ENCODE measurements at places on chromosomes 6 and 20. TPM values are rescaled to one million over a fixed set of nuclear protein-coding genes. Genes with fewer than 3 reads are reported as not detected.

DNA sequence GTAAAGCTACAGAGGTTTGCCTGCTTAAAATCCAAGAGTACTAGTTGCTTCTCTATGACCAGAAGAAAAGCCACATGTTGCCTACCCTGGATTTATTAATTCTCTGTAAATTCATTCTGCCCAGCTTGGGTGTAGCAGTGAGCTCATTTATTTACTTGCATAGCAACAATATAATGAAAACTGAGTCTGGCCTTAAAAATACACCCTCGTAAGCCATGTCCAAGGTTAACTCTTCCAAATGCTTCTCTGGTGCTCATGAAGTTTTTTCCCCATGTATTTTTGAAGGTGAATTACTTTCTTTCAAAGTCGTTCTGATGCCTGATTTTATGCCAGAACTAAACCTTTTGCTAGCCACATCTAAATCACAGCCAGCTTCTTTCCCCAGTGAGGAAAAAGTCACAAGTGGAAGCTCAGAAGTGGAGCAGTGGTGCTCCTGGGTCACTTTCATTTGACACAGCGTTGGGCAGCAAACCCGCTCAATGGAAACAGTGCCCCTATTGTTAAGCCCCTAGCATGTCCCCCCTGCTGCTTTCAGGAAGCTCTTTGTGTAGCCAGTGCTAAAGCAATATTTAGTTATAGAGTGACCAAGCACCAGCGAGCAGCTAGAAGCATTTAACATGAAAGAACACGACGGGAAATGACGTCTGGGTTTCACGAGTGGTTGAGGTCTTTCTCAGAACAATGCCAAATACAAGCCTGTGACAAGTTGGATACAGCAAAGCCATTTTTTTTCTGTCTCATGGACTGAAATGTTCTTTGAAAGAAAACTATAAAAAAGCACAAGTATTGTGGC lies 29.8 kb downstream of the NEDD9 start:
- DNase-seq = no peak

DNA sequence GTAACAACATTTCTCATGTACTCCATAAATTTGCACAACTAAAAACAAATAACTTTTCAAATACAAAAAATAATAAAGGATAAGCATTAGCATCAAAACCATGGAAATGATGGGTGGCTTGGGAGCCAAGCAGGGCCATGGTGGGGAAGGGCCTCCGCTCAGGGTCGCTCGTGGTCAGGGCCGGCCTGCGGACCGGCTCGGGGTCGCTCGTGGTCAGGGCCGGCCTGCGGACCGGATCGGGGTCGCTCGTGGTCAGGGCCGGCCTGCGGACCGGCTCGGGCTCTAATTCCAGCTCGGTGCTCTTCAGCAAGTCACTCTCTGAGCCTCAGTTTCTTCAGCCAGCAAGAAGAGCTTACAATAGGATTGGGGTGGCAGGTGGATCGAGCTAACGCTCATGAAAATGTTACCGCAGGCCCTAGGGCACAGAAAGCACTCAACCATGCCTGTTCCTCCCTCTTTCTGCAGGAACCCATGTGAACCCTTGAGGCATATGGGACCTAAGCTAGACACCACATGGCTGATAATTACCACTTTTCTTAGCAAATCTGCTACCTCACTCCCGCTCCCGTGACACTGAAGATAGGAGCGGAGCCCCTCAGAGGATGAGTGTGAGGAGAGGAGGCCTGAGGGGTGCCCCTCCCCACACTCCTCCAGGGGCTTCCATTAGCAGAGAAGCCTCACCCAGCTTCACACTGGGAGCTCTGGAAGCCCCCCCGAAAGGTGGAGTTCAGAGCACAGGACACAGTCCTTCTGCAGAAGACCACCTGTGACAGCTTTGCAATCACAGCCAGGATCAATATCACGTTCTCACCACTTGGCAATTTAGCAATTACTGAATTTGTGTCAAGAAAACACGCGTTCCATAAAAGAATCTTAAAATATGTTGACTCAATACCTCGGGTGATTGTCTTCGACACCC lies 103.0 kb downstream of the PSMB1 start:
- no peak for DNase-seq

DNA sequence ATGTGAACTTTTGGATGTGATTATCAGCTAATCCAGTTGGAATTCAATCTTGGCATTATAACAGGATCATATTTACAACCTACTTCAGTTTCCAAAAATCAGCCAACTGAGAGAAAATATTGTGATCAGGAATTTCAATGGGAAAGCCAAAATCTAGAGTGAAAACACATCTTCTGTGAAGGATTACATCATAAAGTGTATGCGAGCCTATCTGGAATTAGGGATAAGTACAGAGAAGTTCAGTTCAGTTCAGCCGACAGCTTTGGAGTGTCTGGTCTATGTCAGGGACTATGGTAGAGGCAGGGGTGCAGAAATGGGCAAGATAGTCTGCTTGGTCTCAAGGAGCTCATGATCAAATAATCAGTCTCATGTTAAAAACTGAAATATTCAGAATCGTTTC lies 12.3 kb upstream of the PRIM2 start:
- no peak for DNase-seq

DNA sequence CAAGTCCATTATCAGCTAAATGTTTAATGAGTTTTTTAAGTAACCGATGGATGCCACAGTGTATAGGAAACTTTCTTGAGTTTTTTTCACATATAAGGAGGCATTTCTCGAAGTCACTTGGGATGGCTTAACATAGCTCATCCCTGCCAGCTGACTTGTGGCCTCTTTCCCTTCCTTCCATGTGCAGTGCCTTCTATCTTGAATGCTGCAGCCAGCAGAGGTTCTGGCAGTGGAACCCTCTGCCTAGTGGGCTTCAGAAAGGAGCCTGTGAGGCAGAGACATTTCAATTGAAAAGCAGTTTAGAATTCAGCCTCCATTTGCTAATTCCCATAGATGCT lies 51.9 kb downstream of the AKAP12 start:
- no peak for DNase-seq

RAET1L gene
- total RNA-seq = not detected

- DNase-seq = no peak
Measured at GRCh38 chr6:85461798-85462170, 11.9 kb downstream of the NT5E start.

- DNase-seq = no peak
Measured at GRCh38 chr6:161838306-161839035, 564.6 kb upstream of the AGPAT4 start.

GRCh38 chr6:43033496-43034189 lies 12.2 kb downstream of the RRP36 start:
- DNase-seq = no peak

- peak; percentile 54 for DNase-seq
Measured at GRCh38 chr6:119348096-119348747, 1.3 kb downstream of the MAN1A1 start.

DNA sequence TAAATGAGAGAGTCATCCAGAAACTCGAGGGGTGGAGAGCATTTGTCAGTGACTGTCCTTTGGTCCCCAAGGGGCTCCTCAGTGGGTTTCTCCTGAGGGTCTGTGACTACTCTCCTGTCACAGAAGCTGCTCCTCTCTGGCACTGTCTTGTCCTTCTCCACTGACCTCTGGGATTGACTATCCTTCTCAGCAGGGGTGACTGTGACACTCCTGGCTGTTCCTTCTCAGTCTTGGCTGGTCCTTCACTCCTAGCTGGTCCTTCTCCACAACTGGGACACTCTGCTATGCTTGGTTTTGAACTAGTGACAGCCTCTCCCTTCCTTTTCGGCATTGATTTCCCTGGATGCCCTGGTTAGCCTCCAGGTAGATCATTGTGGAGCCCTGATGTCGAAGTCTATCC lies 33.5 kb downstream of the DYNLT1 start:
- no peak for DNase-seq

- DNase-seq = no peak
Measured at GRCh38 chr20:50291254-50292078, 100.8 kb downstream of the CEBPB start.

DNA sequence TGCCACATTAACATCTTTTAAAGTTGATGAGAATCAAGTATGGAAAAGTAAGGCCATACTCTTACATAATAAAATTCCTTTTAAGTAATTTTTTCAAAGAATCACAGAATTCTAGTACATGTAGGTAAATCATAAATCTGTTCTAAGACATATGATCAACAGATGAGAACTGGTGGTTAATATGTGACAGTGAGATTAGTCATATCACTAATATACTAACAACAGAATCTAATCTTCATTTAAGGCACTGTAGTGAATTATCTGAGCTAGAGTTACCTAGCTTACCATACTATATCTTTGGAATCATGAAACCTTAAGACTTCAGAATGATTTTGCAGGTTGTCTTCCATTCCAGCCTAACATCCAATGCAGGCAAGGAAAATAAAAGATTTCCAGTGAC lies 11.6 kb downstream of the PLN start:
- DNase-seq = no peak

CCM2L gene
- 8.2 TPM for total RNA-seq

SNX9 gene
- 45.8 TPM for total RNA-seq

DNAAF9 gene
- 36.1 TPM for total RNA-seq

MAS1 gene
- not detected for total RNA-seq

DNA sequence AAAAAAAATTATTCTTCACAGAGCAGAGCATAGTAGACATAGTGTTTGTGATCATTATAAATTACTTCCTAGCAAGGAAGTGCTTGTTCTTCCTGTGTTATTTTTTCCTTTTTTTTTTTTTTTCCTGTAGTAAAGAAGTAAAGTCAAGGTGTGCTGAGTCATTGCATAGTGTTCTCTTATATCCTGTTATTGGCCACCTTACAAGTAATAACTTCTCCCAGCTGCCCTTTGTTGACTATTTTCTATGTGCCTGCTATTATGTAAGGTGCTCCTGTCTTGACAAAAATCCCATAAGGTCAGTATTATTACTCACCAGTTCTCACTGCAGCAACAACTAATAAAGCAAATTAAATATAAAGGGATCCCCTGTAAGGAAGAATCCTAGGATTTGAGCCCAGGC lies 195.3 kb downstream of the GJA1 start:
- DNase-seq = no peak

GRCh38 chr20:13284830-13285229 lies 63.8 kb downstream of the ISM1 start:
- no peak for DNase-seq

SLC24A3 gene
- total RNA-seq = 17.1 TPM

RCAN2 gene
- 19.8 TPM for total RNA-seq

CST2 gene
- not detected for total RNA-seq

DNA sequence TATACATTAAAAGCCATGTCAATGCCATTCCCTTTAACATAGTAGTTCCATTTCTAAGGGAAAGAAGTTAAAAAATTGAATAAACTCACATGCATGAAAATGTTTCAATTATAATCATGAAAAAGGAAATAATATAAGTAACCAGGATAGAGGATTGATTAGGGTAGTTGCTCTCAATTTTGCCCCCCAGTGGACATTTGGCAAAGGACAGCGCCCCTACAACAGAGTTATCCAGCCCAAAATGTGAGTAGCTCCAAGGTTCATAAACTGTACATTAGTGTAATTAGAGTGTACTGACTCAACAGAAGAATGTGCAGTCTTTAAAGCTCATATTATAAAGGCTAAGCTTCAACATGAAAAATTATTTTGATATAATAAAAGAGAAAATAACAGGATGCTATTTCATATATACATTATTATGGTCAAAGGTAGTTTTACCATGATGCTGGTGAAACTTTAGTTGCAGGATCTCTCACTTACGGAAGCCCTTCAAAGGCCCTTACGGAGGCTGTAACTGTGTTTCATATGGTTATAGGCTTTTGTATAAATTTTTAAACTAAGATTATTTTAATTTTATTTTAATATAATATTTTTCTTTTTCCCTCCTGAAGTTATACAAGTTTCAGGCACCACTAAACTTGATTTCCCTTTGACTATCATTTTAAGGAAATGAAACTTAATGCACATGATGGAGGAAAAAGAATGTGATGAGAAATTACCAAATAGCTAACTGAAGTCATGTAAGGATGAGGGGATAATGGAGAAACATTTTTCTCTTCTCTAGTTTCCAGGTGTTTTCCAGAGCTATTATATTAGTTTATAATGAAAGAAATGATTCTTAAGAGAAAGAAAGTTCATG lies 403.6 kb downstream of the PLCB1 start:
- DNase-seq = no peak
